ENCODE measurements at places on chromosomes 2 and 18. TPM values are rescaled to one million over a fixed set of nuclear protein-coding genes. Genes with fewer than 3 reads are reported as not detected.

Gene ATP5F1A
- 466 TPM for total RNA-seq

Gene KLF11
- total RNA-seq: 6.1 TPM

Gene CCBE1
- 0.40 TPM for total RNA-seq

Gene ICA1L
- 1.5 TPM for total RNA-seq

Gene SGO2
- total RNA-seq: 6.3 TPM

Gene ONECUT2
- under 0.01 TPM for total RNA-seq

Gene CCDC141
- 0.28 TPM for total RNA-seq

Gene TXNDC2
- total RNA-seq: not detected

Gene ZAP70
- total RNA-seq: 0.76 TPM

Gene SYT4
- total RNA-seq: not detected

Gene LCT
- total RNA-seq: not detected

Gene ABCB11
- not detected for total RNA-seq

Gene LRP2
- total RNA-seq: not detected

Gene VPS4B
- 135 TPM for total RNA-seq

Gene MERTK
- 5.4 TPM for total RNA-seq

Gene GAL3ST2
- not detected for total RNA-seq

Gene PTMA
- total RNA-seq: 924 TPM

Gene ITSN2
- 66.5 TPM for total RNA-seq

Gene TMEM247
- total RNA-seq: not detected

Gene ASXL3
- total RNA-seq: 0.32 TPM

Gene C2orf15
- total RNA-seq: 1.9 TPM

Gene CXCR1
- total RNA-seq: 0.72 TPM

Gene CD207
- not detected for total RNA-seq

Gene SLC30A3
- not detected for total RNA-seq

Gene SPDYA
- total RNA-seq: 0.92 TPM

Gene PROKR1
- not detected for total RNA-seq

Gene VIL1
- not detected for total RNA-seq
